ENCODE measurements at places on chromosomes 2 and 18. TPM values are rescaled to one million over a fixed set of nuclear protein-coding genes. Genes with fewer than 3 reads are reported as not detected.

SPEG gene
- total RNA-seq, result 0.39 TPM

SLC5A7 gene
- total RNA-seq, result not detected

OTOF gene
- 14.4 TPM for total RNA-seq

SCYGR4 gene
- not detected for total RNA-seq
